ENCODE measurements at places on chromosomes 1 and 21. TPM values are rescaled to one million over a fixed set of nuclear protein-coding genes. Genes with fewer than 3 reads are reported as not detected.
A peak's percentile ranks its signal among the peaks of the same experiment; 100 is the strongest.

PKN2 gene
- 28.1 TPM for total RNA-seq

KLHDC9 gene
- 5.7 TPM for total RNA-seq

TMEM82 gene
- total RNA-seq = 0.49 TPM

LIN28A gene
- total RNA-seq = not detected

TIE1 gene
- 0.42 TPM for total RNA-seq

- DNase-seq = no peak
- H3K4me1 ChIP-seq = peaks cover 3% of the 10 kb centered on the region
- H3K4me3 ChIP-seq = no peak overlapping the region
- no peak overlapping the region for H3K27ac ChIP-seq
Measured at GRCh38 chr21:17768840-17769446, 50.2 kb downstream of the C21orf91 start.

- no peaks in the 10 kb centered on the region for H3K27me3 ChIP-seq
- H3K4me1 ChIP-seq = no peaks in the 10 kb centered on the region
- H3K4me3 ChIP-seq = no peak overlapping the region
Measured at GRCh38 chr1:219081943-219082925, 91.4 kb upstream of the LYPLAL1 start.

DNA sequence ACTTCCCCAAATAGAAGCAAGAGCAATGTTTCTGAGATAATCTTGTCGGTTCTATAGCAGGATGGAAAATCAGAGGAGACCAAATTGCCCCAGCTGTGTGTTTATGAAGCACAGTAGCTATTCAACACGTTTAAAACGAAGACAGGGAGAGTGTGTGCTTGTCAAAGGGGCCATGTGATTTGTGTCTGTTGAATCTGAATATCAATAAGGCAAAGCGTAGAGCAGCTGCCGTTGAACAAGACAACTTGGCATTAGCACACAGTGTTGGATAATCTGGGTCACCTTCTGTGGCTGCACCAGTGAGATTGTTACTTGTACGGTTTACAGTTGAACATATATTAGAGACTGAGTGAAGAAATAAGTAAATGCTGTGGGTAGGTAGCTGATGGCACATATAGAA is 1.0 kb downstream of the CRB1 start:
- H3K4me3 ChIP-seq = no peak overlapping the region
- H3K4me1 ChIP-seq = no peaks in the 10 kb centered on the region
- DNase-seq = no peak
- H3K27me3 ChIP-seq = no peaks in the 10 kb centered on the region

GRCh38 chr1:245051349-245052221 is 103.2 kb upstream of the KIF26B start:
- peaks cover 23% of the 10 kb centered on the region for H3K4me1 ChIP-seq
- peaks cover 3% of the 10 kb centered on the region for H3K36me3 ChIP-seq
- peak; percentile 30 for DNase-seq
- peak overlapping the region; percentile 73 for H3K4me3 ChIP-seq

- peaks cover 82% of the 10 kb centered on the region for H3K4me1 ChIP-seq
- H3K36me3 ChIP-seq = peaks cover 18% of the 10 kb centered on the region
- no peak overlapping the region for H3K27ac ChIP-seq
- no peaks in the 10 kb centered on the region for H3K27me3 ChIP-seq
- no peak for DNase-seq
Measured at GRCh38 chr1:206699000-206699586, 14.4 kb downstream of the MAPKAPK2 start.

- H3K27ac ChIP-seq = peak overlapping the region; percentile 96
- H3K27me3 ChIP-seq = peaks cover 18% of the 10 kb centered on the region
- no peaks in the 10 kb centered on the region for H3K36me3 ChIP-seq
- peak; percentile 4 for DNase-seq
Measured at GRCh38 chr21:42784276-42784675, 95.1 kb downstream of the WDR4 start.

- peaks cover 2% of the 10 kb centered on the region for H3K4me1 ChIP-seq
- H3K27me3 ChIP-seq = no peaks in the 10 kb centered on the region
- DNase-seq = no peak
- no peak overlapping the region for H3K4me3 ChIP-seq
- H3K27ac ChIP-seq = no peak overlapping the region
Measured at GRCh38 chr1:159786465-159786864, 5.7 kb downstream of the DUSP23 start.

GRCh38 chr1:85311818-85312217 is 35.4 kb upstream of the BCL10 start:
- H3K36me3 ChIP-seq = no peaks in the 10 kb centered on the region
- no peak for DNase-seq
- H3K4me1 ChIP-seq = peaks cover 10% of the 10 kb centered on the region
- H3K27ac ChIP-seq = no peak overlapping the region

- H3K36me3 ChIP-seq = no peaks in the 10 kb centered on the region
- H3K4me3 ChIP-seq = no peak overlapping the region
- DNase-seq = no peak
Measured at GRCh38 chr1:22262583-22262982, 119.7 kb upstream of the WNT4 start.

DNA sequence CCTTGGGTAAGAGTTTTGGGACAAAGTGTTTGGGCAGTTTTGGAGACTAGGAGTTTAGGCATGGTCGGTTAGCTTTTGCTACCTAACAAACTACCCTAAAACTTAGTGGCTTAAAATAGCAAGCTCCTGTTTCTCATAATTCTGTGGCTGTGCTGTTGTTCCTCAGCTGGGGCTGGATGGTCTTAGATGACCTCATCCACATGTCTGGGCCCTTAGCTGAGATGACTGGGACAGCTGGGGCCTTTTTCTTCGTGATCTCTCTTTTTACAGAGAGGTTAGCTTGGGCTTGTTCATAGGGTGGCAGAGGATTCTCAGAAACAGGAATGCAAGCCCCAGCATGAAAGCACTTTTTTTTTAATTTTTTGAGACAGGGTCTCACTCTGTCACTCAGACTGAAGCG is 6.6 kb downstream of the ATP1A4 start:
- H3K27me3 ChIP-seq = peaks cover 6% of the 10 kb centered on the region
- no peak overlapping the region for H3K4me3 ChIP-seq
- no peaks in the 10 kb centered on the region for H3K36me3 ChIP-seq
- H3K27ac ChIP-seq = no peak overlapping the region

GRCh38 chr1:216044538-216044937 is 378.7 kb downstream of the USH2A start:
- no peak for DNase-seq
- H3K36me3 ChIP-seq = no peaks in the 10 kb centered on the region
- no peak overlapping the region for H3K27ac ChIP-seq

DNA sequence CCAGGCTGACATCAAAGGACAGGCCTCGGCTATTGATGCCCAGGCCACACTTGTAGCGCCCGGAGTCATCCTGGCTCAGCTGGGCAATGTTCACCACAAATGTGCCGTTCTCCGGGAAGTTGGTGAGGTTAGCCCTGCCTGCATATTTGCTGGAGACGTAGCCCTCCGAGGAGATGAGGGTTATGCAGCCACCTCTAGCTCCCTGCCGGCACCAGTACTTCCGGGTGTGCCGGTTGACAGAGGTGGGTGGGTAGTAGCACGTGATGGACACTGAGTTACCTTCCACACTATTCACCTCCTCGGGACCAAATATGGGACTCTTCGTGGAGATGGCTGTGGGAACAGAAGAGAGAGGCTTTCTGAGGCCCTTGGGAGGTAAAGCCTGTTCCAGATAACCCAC is 7.1 kb downstream of the PIGR start:
- H3K27ac ChIP-seq = no peak overlapping the region
- no peaks in the 10 kb centered on the region for H3K36me3 ChIP-seq
- no peaks in the 10 kb centered on the region for H3K27me3 ChIP-seq
- H3K4me1 ChIP-seq = no peaks in the 10 kb centered on the region

- H3K4me1 ChIP-seq = peaks cover 4% of the 10 kb centered on the region
- H3K27me3 ChIP-seq = no peaks in the 10 kb centered on the region
- no peak overlapping the region for H3K27ac ChIP-seq
- no peak overlapping the region for H3K4me3 ChIP-seq
- H3K36me3 ChIP-seq = peaks cover 1% of the 10 kb centered on the region
Measured at GRCh38 chr1:78147031-78147430, 101.3 kb downstream of the GIPC2 start.

Measured in activated T-cell treated with anti-CD3 and anti-CD28 coated beads, Interleukin-2, amount 50 U/mL, for 72 hours (primary cell).